ENCODE measurements at places on chromosomes 3 and 15.
A peak's percentile ranks its signal among the peaks of the same experiment; 100 is the strongest.

GRCh38 chr3:56424336-56424735 is 43.9 kb downstream of the ERC2 start:
- no peak overlapping the region for H3K27ac ChIP-seq
- H3K36me3 ChIP-seq, result no peaks in the 10 kb centered on the region
- H3K27me3 ChIP-seq, result no peaks in the 10 kb centered on the region
- H3K4me1 ChIP-seq, result no peaks in the 10 kb centered on the region

DNA sequence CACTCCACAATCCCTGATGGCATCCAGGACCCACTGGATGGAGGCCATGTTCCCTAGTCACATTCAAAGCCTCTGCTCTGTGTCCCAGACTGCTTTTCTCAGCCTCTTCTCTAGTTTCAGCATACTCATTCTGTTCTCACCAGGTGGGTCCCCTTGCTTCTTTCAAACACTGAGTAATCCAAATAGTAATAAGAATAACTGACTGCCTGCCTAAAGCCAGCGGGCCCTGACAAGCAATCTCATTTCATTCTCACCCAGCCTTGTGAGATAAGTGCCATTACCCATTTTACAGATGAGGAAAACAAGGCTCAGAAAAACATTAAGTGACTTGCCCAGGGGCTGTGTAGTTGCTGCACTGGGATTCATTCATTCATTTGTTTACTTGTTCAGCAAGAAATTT is 25.4 kb downstream of the MAPKAPK3 start:
- no peak overlapping the region for H3K4me3 ChIP-seq
- H3K36me3 ChIP-seq, result no peaks in the 10 kb centered on the region
- no peaks in the 10 kb centered on the region for H3K27me3 ChIP-seq
- no peaks in the 10 kb centered on the region for H3K4me1 ChIP-seq
- DNase-seq, result no peak
- H3K27ac ChIP-seq, result no peak overlapping the region

- peak overlapping the region; percentile 83 for H3K27ac ChIP-seq
- no peak for DNase-seq
- H3K4me1 ChIP-seq, result peaks cover 21% of the 10 kb centered on the region
- H3K4me3 ChIP-seq, result no peak overlapping the region
- no peaks in the 10 kb centered on the region for H3K36me3 ChIP-seq
Observed at GRCh38 chr15:67119238-67119846, 53.9 kb downstream of the SMAD3 start.

DNA sequence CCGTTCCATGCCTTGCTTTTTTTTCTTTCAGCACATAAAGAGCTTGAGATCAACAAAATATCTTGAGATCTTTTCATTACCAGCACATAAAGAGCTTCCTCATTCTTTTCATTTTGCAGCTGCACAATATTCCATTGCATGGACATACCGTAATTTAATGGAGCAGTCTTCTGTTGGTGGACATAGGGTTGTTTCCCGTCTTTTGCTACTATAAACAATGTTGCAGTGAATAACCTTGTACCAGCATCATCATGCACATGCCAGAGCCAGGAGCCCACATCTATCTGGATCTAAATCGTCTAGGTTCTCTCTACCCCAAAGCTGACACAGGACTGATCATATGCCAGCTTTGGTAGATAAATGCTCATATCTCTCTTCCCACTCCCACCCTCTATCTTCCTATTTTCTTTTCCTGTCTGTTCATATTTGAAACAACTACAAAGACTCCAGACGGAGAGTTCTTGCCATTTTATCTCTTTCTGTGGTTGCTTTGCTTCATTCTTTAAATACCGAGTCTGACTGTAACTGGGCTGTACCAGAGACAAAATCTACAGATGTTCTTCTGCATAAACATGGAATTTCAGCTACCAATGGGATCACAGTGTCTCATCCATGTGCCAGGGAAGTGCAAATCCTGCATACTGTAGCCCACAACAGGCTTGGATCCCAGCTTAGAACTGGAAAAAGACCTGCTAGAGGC is 47.1 kb upstream of the AKAP13 start:
- no peaks in the 10 kb centered on the region for H3K27me3 ChIP-seq
- DNase-seq, result no peak
- H3K4me3 ChIP-seq, result no peak overlapping the region
- H3K4me1 ChIP-seq, result no peaks in the 10 kb centered on the region

DNA sequence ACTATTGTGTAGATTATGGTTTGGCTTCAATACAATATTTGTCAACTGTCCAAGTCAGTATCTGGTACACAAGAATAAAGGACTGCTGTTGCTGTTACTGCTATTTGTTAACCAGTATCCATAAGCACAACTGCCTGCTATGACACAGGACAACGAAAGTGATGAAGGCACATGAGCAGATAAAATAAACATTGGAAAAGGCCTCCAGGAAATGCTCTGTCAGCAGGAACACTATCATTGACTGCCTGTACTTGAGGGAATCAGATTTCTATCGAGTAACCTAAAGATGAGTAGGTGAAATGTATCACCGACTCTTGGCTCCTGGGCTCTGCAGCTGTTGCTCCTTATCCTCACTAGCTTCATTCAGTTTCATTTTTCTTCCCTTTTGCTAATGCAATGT is 56.5 kb downstream of the FMN1 start:
- H3K4me3 ChIP-seq, result no peak overlapping the region
- no peak for DNase-seq
- no peaks in the 10 kb centered on the region for H3K4me1 ChIP-seq
- H3K27me3 ChIP-seq, result no peaks in the 10 kb centered on the region
- no peak overlapping the region for H3K27ac ChIP-seq

GRCh38 chr15:63889831-63890230 is 56.1 kb upstream of the HERC1 start:
- no peaks in the 10 kb centered on the region for H3K27me3 ChIP-seq
- no peaks in the 10 kb centered on the region for H3K36me3 ChIP-seq
- H3K27ac ChIP-seq, result no peak overlapping the region
- H3K4me3 ChIP-seq, result no peak overlapping the region

GRCh38 chr15:83665480-83665879 is 11.6 kb downstream of the ADAMTSL3 start:
- H3K36me3 ChIP-seq, result no peaks in the 10 kb centered on the region
- no peaks in the 10 kb centered on the region for H3K4me1 ChIP-seq
- no peaks in the 10 kb centered on the region for H3K27me3 ChIP-seq
- DNase-seq, result no peak
